ENCODE measurements at places on chromosomes 3 and 15.
A peak's percentile ranks its signal among the peaks of the same experiment; 100 is the strongest.

GRCh38 chr3:30473374-30474051 lies 132.9 kb upstream of the TGFBR2 start:
- DNase-seq = peak; percentile 13

DNA sequence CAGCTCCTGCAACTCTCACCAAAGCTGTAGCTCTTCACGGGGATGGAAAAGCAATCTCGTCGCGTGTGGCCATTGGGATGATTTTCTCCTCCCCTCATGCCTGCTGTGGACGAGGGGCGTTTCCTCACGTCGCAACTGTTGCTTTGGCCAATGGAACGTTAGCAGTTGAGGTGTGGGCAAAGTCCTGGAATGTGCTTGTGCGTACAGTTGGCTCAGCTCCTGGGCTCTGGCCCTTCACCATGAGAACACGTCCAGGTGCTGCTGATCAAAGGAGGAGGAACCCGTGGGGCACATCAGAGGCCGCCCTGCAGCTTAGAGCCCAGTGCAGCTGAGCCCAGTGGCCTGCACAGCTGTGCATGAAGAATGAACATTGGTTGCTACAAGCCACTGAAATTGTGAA lies 186.1 kb downstream of the TJP1 start:
- no peak for DNase-seq

DNA sequence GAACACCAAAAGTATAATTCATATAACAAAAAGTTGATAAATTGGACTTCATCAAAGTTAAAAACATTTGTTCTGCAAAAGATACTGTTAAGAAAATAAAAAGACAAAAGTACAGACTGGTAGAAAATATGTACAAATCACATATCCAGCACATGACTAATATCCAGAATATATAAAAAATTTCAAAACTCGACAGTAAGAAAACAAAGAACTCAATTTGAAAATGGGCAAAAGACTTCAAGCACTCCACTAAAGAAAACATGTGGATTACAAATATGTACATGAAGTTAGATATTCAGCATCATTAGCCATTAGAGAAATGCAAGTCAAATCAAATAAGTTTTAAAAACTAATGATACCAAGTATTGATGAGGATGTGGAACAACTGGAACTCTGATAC lies 6.7 kb downstream of the GK5 start:
- no peak for DNase-seq

DNA sequence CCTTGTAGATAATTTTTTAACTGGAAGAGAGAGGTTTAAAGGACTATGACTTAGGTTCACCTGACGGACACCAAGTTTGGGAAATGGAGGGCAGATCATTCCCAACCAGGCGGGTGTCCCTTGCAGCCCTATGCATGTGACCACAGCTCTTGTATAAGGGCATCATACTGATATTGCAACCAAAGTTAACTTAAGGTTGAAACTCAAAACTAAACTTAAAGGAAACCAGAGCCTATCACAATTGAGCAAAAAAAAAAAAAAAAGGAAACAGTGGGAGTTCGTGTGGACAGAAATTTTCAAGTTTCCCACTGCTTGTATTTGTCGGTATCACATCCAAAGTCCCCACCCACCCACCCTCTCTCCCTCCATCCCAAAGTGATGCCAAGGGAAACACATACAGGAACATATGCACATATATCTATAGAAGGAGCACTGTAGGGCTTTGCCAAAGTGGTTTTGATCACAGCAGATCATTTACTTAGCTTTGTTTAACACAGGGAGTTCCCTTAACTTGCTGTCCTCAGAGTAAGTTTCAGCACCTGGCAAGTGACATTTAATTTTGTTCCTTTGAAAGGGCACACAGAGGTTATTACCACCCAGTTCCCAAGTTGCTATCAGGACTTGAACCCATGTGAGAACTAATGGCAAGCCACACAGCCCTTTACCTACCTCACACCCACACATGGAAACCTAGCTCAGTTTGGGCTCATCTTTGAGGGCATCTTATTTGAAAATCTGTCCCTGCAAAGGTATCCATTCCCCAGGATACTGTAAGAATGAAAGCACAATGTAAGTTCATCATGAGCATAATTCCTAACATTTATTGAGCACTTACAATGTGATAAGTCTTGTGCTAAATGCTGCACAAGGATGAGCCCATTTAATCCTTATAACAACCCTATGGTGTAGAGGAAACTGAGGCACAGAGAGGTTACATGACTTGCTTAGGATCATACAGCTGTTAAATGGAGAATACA lies 204.5 kb upstream of the CMC1 start:
- DNase-seq = no peak

GRCh38 chr3:186520957-186521842 lies 23.0 kb downstream of the CRYGS start:
- DNase-seq = peak; percentile 60

DNA sequence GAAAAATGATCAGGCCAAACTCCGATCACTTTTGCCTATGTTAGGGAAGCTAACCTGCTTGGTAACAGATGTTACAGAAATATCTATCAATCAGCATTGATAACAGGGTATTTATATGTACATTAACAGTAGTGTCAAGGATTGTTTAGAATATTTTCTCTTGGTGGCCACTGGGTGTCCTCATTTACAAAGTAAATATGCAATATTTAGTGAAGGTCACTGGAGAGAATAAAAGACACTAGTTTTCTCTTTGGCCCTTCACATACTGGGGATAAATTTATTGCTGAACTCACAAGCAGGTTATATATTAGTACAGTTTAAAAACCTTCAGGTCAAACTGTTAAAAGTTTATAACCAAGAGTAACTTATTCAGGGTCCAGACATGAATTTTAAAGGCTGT lies 69.0 kb downstream of the TIGIT start:
- peak; percentile 45 for DNase-seq

DNA sequence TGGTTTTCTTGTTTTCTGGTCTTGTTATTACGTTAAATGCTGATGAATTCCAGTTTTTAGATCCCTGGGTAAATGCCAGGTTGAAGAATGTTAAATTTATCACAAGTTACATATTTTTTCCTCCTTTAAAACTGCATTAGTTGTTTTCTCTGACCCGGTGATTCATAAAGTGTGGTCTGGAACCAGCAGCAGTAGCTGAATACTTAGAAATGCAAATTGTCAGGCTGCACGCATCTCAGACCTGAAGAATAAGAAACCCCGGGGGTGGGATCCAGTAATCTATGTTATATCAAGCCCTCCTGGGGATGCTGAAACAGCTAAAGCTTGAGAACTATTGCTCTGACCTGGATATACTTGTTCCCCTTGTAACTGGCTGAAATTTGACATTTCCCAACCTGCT lies 69.1 kb downstream of the PEX5L start:
- no peak for DNase-seq

- no peak for DNase-seq
Measured at GRCh38 chr3:162367429-162368260, 871.0 kb downstream of the OTOL1 start.

DNA sequence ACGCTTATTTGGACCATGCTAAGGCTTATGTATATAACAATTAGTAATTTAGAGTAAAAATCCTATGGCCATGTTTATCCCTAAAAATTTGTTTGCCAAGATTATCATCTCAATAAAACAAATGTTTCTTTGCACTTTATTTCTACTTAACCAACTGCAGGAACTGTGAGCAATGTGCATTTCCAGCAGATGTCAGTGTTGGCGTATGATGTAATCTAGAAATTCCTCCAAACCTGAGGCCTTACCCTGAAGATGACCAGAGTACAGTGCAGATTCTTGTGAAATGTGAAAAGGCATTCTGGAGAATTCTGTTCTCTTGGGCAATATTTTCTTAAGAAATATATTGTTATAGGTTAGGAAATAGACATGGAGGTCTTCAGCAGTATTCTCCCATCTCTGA lies 205.9 kb downstream of the MBNL1 start:
- peak; percentile 70 for DNase-seq

- DNase-seq = no peak
Measured at GRCh38 chr15:30889196-30889595, 14.5 kb upstream of the FAN1 start.

- DNase-seq = no peak
Measured at GRCh38 chr3:113234688-113235260, 23.4 kb downstream of the BOC start.

GRCh38 chr3:138125548-138126221 lies 6.5 kb downstream of the A4GNT start:
- no peak for DNase-seq

GRCh38 chr3:172238188-172238587 lies 198.8 kb downstream of the FNDC3B start:
- no peak for DNase-seq

GRCh38 chr15:87080547-87080946 lies 1000.9 kb downstream of the AGBL1 start:
- DNase-seq = no peak

- no peak for DNase-seq
Measured at GRCh38 chr15:57914350-57915055, 151.0 kb downstream of the ALDH1A2 start.

DNA sequence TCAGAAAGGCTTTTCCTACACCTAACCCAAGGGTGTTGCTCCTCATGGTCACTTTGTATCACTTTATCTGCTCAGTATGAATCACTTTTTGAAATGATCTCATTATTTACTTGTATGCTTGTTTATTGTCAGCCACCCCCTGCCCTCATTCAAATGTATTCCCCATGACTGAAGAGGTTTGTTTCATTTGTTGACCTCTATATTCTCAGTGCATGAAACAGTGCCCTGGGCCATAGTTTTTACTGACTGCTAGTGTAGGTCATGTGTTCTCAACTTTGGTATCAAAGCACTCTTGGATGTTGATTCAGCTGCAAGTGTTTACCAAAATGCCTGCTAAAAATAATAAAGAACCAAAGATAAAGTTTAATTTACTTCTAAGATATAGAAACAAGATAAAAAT lies 381.7 kb upstream of the ARPP21 start:
- DNase-seq = no peak

DNA sequence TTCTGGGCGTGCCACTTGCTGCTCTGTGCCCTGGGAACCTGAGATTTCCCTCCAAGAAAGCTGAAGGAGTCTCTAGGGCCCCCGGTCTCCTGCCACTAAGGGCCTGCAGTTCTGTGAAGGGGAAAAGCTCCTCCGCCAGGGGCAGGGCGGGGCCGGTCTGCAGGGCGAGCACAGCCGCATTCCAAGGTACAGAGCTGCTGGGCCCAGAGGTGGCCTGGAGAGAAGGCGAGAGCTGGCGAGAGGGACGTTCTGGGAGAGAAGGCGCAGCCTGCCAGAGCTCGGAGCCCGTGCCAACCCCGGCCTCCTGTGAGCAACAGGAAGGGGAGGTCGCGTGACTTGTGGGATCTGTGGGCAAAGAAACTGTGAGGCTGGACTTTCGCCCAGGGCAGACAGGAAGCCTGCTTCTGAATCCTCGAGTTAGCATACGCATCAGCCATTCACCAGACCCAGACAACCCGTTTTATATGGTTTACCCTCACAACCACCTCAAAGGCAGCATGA lies 500.4 kb downstream of the SHQ1 start:
- DNase-seq = no peak

GRCh38 chr3:152405915-152406802 lies 137.4 kb downstream of the MBNL1 start:
- peak; percentile 54 for DNase-seq

DNA sequence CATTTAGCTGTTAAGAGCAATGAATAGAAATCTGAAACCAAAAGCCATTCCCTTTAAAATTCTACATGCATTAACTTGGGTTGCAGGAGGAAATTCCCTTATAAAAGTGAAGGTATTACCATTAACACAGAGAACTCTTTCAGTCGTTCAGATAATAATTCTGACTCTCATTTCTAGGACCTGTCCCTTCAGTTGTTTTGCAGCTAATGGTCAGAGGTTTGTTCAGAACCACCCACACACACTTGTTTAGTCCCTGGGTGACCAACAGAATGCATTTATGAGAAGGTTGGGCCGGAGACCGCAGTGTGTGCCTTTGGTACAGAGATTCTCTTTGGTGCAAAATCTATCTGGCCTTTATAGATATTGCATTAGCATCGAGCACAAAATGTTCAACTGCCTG lies 492.5 kb downstream of the NLGN1 start:
- no peak for DNase-seq

- DNase-seq = no peak
Measured at GRCh38 chr15:59993041-59993750, 10.9 kb upstream of the FOXB1 start.

DNA sequence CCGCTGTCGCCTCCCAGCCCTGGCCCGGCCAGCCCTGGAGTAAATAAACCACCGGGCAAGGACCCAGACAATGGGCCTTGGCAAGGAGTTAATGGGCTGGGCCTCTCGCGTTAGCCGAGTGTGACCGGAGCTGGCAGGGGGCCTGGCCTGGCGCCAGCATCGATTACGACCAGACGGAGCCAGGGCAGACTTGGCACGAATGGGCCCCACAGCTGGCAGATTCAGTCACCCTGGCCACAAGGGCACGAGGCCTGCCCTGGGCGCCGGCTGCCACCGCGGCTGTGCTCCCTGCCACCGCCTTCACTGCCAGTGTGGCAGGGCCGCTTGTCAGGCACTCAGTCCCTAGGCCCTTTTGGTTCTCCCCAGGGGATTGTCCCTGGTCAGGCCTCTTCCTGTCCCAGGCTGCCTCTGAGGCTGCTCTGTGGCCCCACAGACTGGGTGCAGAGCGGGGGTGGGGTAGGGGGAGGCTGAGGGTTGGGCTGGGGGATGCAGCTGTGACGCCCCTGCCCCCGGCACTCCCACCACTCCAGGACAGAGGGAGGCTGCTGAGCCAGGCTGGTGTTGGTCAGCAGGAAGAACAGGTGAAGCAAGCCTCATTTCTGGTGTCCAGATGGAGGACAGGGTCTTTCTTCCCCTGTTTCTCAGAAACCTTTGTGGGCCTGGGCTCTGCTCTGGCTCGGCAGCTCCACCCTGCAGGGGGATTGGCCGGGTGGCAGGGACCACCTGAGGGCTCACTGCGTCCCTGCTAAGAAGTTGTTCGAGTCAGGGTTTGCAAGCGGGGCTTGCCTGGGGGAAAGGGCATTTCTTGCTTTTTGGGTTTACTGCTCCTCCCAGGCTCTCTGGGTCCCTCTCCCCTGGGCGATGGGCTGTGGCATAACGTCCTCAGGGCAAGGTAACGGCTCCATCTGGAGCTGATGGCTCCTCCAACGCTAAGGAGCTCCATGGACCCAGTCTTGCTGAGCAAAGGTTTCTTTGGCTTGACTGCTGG lies 30.5 kb upstream of the SRP14 start:
- peak; percentile 97 for DNase-seq

DNA sequence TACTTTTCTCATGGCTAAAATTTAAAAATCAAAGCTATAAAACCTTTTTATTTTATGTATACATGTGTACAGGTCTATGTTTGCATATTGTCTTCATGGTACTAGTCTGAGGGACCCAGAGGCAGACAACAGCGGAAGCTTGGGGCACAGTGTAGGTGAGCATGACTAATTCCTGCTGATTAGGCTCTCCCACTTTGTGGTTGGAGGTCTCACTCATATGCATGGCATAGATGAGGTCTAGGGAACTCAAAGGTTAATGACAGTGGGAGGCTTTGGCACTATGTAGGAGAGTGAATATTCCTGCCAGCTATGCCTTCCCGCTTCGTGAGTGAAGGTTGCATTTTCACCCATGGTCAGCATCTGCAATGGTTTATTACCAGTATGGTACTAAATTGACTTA lies 47.5 kb upstream of the AADACL2 start:
- no peak for DNase-seq

DNA sequence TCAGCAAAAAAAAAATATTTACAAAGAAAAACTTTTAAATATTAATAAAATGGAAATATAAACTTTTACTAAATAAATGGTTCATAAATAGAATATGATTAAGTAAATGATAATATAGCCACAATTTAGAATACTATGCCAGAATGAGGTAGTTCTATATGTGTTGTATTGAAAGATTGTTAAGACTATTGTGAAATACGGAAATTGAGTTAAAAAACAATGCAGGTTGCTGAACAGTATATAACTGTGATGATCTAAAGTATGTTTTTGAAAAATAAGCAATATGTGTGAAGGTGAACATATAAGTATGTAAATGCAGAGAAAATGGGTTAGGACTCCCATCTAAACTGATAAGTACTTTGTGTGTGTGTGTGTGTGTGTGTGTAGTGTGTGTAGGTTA lies 1.2 kb downstream of the ZNF35 start:
- DNase-seq = no peak

Data from NCI-H524 (cell line).